ENCODE measurements at places on chromosomes 2 and 18.

- DNase-seq, result no peak
Measured at GRCh38 chr2:228318218-228318617, 136.7 kb upstream of the SPHKAP start.

DNA sequence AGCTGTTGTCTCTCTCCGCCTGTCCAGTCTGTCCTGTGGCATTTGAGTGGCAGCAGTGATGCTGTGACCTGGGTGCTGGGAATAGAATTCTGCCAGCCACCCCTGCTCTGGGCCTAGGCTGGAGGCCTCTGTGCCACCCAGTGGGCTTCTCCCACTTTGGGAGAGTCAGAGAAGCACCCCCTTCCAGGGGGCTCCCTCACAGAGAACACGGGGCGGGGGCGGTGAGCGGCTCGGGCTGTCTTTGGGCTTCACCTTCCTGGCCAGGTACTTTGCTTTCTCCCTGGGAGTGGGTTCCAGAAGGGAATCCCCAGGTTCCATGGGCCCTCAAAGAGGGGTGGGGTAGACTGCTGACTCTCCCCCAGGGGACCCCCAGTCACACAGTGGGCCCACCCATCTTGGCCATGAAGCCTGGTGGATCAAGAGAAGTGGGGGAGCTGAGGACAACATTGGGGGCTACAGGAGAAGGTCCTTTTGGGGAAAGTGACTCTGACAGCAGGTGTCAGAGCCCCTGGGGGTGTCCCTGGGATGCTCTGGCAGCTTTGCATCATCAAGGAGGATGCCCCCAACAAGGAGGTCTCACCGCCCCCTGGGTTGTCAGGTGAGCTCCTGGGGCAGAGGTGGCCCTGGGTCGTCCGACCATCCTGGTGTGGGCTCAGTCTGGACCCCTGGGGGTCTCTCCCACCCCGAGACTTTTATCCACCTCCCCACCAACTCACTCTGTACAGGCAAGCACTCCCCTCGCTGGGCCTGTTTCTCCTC, 18.8 kb upstream of the BOK start:
- no peak for DNase-seq

- no peak for DNase-seq
Measured at GRCh38 chr2:6538607-6539006, 327.1 kb downstream of the CMPK2 start.

DNA sequence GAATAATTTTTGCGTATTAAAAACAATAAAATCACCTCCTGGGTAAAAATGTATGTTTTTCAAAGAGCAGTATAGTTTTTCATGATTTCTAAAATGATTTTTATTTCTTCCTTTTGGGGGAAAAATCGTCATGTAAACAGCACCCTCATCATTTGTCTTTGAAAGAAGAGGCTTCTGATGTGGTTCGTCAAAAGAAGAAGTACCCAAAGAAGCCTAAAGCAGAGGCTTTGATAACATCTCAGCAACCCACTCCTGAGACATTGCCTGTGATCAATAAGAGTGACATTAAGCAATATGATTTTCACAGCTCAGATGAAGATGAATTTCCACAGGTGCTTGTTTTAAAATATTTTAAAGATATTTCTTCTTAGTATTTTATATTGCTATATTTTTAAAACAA, 110.2 kb upstream of the KIF5C start:
- DNase-seq, result no peak

DNA sequence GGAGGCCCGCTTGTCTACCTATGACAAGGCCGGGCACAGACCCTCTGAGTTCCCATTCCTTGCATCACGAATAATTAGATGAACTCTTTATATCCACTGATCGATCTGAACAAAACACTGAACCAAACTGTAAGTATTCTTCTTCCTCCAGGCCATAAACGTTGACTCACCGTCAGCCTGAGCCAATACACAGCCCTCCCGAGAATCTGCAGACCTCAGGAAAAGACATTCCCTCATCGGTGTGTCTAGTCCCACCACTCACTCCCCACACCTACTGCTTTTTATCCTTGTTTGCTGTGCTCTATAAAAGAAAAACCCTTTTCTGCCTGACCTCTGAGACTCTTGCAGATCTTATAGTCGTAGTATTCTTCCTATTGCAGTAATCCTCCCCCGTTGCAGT, 41.0 kb downstream of the TMEM87B start:
- DNase-seq, result no peak

DNA sequence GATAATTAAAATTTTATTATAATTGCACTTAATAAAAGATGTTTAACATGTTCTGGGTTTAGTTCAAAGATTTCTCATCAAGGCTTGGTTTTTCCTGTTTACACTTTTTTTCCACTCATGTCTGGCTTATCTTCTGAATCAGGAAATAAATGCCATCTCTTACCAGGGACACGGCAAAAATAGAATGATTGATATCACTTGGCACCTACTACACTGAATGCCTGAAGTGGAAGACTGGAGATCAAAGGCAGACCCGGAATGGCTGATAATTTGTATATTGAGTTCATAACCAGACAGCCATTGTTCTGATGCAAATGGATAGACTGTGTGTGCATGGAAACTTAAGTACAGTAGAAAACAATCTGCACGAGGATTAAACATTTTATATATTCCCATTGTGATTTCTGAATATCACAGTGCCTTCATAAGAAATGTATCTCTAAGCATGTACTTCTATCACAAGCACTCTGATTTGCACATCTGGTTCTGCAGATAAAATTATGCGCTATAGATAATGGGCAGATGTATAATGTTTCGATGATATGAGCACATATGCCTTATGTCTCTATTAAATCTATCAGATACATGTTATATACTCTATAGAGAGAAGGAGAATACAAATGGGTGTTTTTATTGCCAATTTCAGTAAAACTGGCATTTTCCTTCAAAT, 304.8 kb downstream of the RND3 start:
- DNase-seq, result peak; percentile 38

GRCh38 chr2:213723707-213724106, 439.4 kb downstream of the SPAG16 start:
- DNase-seq, result no peak

DNA sequence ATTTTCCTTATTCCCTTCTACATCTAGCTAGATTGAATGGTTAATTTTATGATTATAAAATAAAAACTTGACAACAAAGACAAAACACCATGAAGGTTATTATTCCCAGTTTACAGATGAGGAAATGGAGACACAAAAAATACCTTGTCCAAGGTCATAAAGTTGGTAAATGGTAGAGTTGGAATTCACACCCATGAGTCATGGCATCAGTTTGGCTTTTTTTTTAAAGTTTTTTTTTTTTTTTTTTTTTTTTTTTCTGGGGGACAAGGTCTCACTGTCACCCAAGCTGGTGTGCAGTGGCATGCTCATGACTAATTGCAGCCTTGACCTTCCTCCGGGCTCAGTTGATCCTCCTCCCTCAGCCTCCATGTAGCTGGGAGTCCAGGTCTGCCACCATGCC, 70.0 kb downstream of the MTX2 start:
- no peak for DNase-seq

DNA sequence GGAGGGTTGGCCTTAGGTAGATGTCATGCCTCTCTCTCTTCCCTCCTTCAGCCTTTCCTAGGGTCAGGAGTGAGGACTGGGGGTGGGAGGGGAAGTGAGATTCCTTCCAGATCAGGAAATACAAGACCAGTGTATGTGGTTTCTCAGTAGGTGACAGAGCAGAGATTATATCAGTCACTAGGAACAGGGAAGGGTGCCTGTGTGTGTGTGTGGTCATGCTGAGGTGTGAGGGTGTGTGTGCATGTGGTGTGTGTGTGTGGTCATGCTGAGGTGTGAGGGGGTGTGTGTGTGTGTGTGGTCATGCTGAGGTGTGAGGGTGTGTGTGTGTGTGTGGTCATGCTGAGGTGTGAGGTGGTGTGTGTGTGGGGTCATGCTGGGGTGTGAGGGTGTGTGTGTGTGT, 259.8 kb downstream of the LOXHD1 start:
- peak; percentile 76 for DNase-seq

DNA sequence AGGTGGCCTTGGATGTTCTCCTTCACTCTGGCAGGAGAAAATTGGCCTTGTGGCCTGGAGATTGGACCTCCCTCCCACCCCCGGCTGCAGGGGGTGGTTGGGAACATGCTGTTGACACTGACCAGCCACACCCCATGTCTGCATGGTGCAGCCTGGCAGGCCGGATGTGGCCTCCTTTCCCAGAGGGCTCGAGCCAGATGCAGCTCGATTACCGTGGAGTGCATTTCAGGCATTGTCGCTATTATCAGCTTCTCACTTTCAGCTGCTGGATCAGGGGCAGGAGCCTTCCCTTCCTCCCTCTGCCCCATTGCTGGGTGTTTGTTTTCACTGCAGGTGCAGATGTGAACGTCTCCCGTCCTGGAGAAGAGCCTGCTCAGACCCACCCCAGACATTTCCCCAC, 211.0 kb upstream of the SIX2 start:
- peak; percentile 47 for DNase-seq

- DNase-seq, result no peak
Measured at GRCh38 chr18:26462355-26462754, 86.0 kb downstream of the KCTD1 start.

DNA sequence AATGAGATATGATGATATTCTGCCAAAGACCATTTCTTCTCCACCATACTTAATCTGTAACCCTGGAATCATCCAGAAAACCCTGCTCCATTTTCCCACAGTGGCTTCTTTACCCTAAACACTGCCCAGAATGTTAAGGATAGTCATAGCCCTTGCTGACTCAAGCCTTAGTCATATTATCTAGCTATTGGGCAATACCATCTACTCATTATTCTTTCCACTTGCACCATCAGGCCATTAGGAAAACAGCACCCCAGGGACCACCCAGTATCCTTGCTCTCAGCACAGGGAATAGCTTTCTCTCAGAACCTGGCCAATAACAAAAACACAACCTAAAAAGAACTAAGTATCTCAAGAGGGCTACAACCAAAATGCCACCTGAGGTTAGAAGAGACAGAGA, 445.7 kb upstream of the SLC14A2 start:
- DNase-seq, result peak; percentile 58

DNA sequence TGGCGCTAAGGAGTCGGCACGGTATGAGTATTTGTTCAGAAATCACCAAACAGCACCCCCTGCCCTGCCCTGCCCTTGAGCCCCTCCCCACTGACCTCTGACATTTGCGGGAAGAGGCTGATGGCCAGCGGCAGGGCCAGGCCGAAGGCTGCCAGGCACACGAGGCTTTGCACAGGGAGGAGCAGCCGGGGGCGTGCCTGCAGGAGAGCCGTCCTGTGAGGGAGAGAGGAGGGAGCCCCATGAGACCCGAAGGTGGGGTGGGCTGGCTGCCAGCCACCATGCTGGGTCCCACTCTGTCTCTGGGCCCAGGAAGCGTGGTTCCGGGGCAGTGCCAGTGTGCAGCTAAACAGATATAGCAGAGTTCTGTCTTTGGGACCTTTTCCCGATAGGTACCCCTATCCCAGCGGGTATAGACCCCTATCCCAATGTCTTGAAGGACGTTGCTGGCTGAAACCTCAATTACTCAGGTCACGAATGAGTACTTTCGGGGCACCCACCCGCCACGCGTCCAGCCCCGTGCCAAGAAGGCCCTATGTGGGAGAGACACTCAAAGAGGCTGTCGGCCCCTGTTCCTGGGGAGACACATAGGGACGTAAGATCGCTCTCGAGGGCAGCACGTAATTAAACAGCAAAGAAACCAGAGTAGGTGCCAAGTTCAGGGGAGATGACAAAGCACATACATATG, 43.9 kb downstream of the EMX1 start:
- DNase-seq, result no peak

GRCh38 chr2:99636144-99637034, 146.6 kb upstream of the REV1 start:
- DNase-seq, result no peak

DNA sequence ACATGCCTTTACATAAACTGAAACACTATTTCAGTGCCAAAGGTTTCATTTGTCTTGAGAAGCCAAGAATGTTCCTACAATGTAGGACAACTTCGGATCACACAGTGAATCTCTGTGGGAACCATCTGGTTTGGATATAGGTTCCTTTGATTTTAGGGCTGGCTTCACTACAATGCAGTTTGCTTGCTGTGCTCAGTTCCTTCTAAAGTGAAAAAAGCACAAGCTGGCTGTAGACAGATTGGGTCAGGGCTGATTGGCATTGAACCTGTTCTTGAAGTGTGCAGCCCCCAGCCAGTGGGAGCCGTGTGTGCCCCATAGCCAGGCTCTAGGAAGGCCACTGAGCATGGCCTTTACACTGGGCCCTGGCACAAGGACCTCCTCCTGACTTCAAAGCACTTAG, 167.9 kb upstream of the HNRNPA3 start:
- no peak for DNase-seq

GRCh38 chr2:147485210-147485851, 359.5 kb upstream of the ACVR2A start:
- DNase-seq, result no peak

DNA sequence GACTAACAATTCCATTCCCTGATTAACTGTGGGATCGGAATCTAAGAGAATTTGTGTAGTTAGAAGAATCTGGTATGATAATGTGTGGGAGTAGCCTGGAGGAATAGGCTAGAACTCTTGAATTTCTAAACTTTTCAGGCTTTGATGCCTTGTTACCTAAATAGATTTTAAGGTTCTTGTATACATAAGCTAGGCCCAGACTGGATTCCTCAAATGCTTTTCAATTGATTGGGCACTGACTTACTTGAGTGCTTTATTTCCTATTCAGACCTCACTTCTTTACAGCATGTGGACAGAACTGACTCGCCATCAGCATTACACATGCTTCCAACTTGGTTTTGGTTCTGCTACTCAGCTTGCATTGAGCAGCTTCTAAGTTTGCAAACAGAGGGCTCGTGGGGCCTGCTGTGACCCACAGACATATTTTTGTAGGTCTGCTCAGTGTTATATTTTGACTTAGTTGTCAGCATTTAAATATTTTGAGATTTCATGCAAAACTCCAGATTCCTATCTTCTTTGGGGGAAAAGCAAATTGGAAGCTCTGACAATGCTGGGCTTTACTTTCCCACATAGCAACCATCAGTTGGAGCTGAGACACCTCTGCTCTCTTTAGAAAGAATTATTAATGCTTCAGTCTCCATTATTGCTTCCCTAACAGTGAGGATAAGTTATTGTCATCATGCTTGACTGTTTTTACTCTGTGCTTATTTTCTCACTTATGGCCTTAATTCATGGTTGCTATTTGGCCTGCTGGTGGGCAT, 5.7 kb downstream of the PARD3B start:
- DNase-seq, result peak; percentile 41

DNA sequence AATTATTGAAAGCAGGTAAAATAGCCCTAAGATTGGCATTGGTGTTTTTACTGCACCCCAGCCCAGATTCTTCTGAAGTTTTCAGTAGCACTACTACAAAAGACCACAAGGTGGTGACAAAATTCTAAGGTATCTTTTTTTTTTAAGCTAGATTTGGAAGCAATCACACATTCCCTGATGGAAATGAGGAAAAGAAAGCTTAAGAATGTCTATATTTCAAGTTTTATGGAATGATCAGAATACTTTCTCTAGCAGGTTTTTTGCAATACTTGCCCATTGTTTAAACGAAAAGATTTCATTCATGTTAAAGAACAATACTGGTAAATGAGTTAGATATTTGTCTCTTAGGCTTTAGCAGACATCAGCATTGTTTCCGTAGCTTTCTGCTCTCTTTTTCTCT, 32.1 kb upstream of the ZNF638 start:
- no peak for DNase-seq
